Activated CD8-positive, alpha-beta memory T cell treated with anti-CD3 and anti-CD28 coated beads, Interleukin-2, amount 10 ng/mL, durations not matched to agents 7 days and 5 days (primary cell): ENCODE measurements at places on chromosomes 13 and 19. TPM values are rescaled to one million over a fixed set of nuclear protein-coding genes. Genes with fewer than 3 reads are reported as not detected.

GRCh38 chr13:110506859-110507566 lies 54.5 kb downstream of the RAB20 start:
- no peaks in the 10 kb centered on the region for H3K4me1 ChIP-seq
- H3K4me3 ChIP-seq, result no peak overlapping the region
- H3K27me3 ChIP-seq, result peaks cover 18% of the 10 kb centered on the region
- no peak overlapping the region for H3K27ac ChIP-seq
- DNase-seq, result no peak

GRCh38 chr13:45909089-45909488 lies 57.5 kb upstream of the SIAH3 start:
- DNase-seq, result no peak
- H3K4me1 ChIP-seq, result no peaks in the 10 kb centered on the region
- H3K4me3 ChIP-seq, result no peak overlapping the region

DNA sequence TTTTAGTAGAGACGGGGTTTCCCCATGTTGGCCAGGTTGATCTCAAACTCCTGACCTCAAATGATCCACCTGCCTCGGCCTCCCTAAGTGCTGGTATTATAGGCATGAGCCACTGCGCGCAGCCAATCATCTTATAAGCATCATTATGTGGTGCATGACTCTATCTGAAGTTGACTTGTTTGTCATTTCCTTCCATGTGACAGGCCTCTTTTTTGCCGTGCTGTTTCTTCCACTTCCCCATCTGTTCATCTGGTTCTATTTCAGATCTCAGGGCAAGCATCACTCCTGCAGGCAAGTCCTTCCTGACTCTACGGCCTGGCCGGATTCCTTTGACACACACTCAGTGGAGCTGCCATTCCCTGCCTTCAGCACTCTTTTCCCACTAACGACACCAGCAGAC lies 15.2 kb downstream of the COL5A3 start:
- peaks cover 10% of the 10 kb centered on the region for H3K27me3 ChIP-seq
- no peak overlapping the region for H3K4me3 ChIP-seq
- H3K4me1 ChIP-seq, result peaks cover under 1% of the 10 kb centered on the region
- no peaks in the 10 kb centered on the region for H3K36me3 ChIP-seq
- no peak for DNase-seq
- no peak overlapping the region for H3K27ac ChIP-seq

GRCh38 chr19:50565984-50566903 lies 2.0 kb downstream of the LRRC4B start:
- no peaks in the 10 kb centered on the region for H3K36me3 ChIP-seq
- DNase-seq, result no peak
- H3K4me1 ChIP-seq, result peaks cover 2% of the 10 kb centered on the region
- H3K27ac ChIP-seq, result no peak overlapping the region

The PGLYRP2 gene
- 0.09 TPM for total RNA-seq

The ERFL gene
- 1.5 TPM for total RNA-seq
